ENCODE measurements at places on chromosomes 16 and 17. TPM values are rescaled to one million over a fixed set of nuclear protein-coding genes. Genes with fewer than 3 reads are reported as not detected.

GRCh38 chr16:54931120-54932014 lies 702 bp downstream of the IRX5 start:
- H3K27me3 ChIP-seq: peaks cover 70% of the 10 kb centered on the region
- H3K4me1 ChIP-seq: peaks cover 33% of the 10 kb centered on the region
- DNase-seq: no peak
- H3K27ac ChIP-seq: no peak overlapping the region
- no peaks in the 10 kb centered on the region for H3K36me3 ChIP-seq
- peak overlapping the region; percentile 21 for H3K4me3 ChIP-seq

DNA sequence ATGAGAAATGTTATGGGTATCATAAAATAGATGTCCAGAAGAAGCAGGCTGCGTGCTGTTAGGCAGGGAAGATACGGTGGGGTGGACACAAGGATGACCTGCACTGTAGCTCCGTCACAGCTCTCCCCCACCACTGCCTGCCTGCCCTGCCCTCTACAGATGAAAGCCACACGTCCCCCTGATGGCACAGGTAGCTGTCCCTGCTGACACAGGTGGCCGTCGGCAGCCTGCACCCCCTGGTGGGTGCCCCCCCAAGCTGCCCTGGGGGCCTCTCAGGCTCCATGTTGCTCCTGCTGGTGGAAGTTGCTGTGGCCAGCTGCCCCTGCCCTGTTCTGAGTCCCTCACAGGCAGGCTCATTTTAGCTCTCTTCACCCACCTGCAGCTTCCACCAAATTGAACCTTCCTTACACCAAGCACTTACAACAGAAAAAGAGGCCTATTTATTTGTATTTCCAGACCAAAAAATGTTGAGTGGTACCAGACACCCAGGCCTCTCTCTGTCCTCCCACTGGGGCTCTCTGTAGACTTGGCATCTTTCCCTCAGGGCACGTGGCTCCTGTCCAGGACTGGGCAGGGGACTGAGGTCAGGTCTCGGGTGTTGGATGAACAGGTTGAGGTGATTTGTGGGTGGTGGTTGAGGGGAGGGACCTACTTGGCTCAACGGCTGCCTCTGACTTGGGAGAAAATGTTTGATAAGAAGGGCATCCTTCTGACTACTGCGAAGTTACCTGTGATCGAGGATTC lies 50.1 kb upstream of the CACNG5 start:
- H3K4me3 ChIP-seq: no peak overlapping the region
- no peaks in the 10 kb centered on the region for H3K27me3 ChIP-seq

The TMEM220 gene
- total RNA-seq: 0.94 TPM

The UTS2R gene
- not detected for total RNA-seq

The C1QTNF1 gene
- total RNA-seq: 0.14 TPM

GRCh38 chr17:57945996-57946797 lies 9.0 kb downstream of the CUEDC1 start:
- peak overlapping the region; percentile 20 for H3K4me3 ChIP-seq
- peaks cover 34% of the 10 kb centered on the region for H3K4me1 ChIP-seq
- no peak overlapping the region for H3K27ac ChIP-seq

GRCh38 chr16:84600343-84601229 lies 17.3 kb downstream of the COTL1 start:
- H3K27ac ChIP-seq: peak overlapping the region; percentile 90
- H3K27me3 ChIP-seq: no peaks in the 10 kb centered on the region
- H3K4me3 ChIP-seq: peak overlapping the region; percentile 75
- DNase-seq: peak; percentile 51
- peaks cover 20% of the 10 kb centered on the region for H3K36me3 ChIP-seq
- peaks cover 90% of the 10 kb centered on the region for H3K4me1 ChIP-seq

The APOBR gene
- total RNA-seq: 0.77 TPM

DNA sequence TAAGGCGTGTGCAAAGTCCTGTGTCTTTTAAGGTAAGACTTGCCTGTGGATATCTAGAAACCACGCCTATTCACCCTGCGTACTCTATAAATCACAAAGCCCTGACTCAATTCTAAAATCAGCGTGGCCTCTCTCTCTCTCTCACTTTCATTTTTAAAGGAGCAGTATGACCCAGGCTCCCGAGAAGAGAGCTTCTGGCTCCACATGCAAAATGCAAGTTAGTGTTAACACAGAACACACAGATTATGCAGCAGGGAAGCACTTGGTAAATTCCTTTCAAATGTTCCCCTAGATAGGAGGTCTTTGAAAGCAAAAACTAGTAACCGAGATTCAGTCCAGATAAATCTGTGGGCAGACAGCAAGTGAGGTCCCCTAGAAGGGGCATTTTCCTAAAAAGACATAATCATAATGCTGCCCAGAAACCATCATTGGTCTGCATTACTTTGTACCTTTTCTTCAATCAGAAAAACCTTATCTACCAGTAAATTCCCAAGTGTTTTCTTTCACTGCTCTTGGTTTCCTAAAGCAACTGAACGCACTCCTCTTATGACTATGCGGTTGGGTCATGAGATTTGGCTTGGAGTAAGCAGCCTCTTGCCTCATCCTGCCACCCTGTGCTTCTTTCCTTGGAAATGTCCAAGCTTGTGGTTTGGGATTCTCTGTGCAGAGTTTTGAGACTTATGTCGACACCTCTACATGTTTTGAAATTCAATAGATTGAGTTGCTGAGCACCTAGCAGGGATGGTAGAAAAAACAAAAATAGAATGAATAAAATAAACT lies 31.7 kb upstream of the KCNJ2 start:
- DNase-seq: peak; percentile 59
- H3K4me1 ChIP-seq: peaks cover 18% of the 10 kb centered on the region
- no peak overlapping the region for H3K4me3 ChIP-seq
- H3K36me3 ChIP-seq: no peaks in the 10 kb centered on the region
- no peaks in the 10 kb centered on the region for H3K27me3 ChIP-seq
- no peak overlapping the region for H3K27ac ChIP-seq

The PRKCB gene
- total RNA-seq: 37.1 TPM

- no peaks in the 10 kb centered on the region for H3K27me3 ChIP-seq
- DNase-seq: no peak
- H3K36me3 ChIP-seq: no peaks in the 10 kb centered on the region
- H3K4me3 ChIP-seq: no peak overlapping the region
- H3K4me1 ChIP-seq: no peaks in the 10 kb centered on the region
- H3K27ac ChIP-seq: no peak overlapping the region
Observed at GRCh38 chr16:9741776-9742175, 440.5 kb downstream of the GRIN2A start.

- H3K27me3 ChIP-seq: no peaks in the 10 kb centered on the region
- H3K4me1 ChIP-seq: peaks cover 2% of the 10 kb centered on the region
- DNase-seq: no peak
- H3K4me3 ChIP-seq: no peak overlapping the region
- H3K27ac ChIP-seq: no peak overlapping the region
Observed at GRCh38 chr17:3828151-3828851, 17.7 kb downstream of the NCBP3 start.

GRCh38 chr16:9843424-9844018 lies 338.7 kb downstream of the GRIN2A start:
- H3K36me3 ChIP-seq: no peaks in the 10 kb centered on the region
- H3K27ac ChIP-seq: no peak overlapping the region
- H3K27me3 ChIP-seq: no peaks in the 10 kb centered on the region
- H3K4me3 ChIP-seq: no peak overlapping the region
- H3K4me1 ChIP-seq: no peaks in the 10 kb centered on the region

DNA sequence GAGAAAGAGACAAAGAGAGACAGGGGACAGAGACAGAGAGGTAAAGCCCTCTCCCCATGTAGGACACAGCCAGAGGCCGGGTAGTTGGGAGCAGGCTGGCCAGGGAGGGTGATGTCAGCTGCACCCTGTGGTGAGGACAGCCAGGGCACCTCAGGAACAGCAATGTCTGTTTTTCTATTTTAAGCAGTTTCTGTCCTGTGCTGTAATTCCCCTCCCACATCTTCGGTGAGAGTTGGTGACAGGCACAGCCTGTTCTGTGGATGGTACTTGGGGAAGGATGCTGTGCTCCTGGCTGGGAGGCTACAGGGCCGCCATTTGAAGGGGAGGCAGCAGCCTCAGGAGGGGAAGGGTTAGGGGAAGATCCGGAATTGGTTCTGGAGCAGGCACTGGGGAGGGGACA lies 163.5 kb downstream of the SDK2 start:
- H3K27ac ChIP-seq: no peak overlapping the region
- H3K4me1 ChIP-seq: no peaks in the 10 kb centered on the region
- H3K36me3 ChIP-seq: peaks cover 3% of the 10 kb centered on the region
- no peak for DNase-seq

DNA sequence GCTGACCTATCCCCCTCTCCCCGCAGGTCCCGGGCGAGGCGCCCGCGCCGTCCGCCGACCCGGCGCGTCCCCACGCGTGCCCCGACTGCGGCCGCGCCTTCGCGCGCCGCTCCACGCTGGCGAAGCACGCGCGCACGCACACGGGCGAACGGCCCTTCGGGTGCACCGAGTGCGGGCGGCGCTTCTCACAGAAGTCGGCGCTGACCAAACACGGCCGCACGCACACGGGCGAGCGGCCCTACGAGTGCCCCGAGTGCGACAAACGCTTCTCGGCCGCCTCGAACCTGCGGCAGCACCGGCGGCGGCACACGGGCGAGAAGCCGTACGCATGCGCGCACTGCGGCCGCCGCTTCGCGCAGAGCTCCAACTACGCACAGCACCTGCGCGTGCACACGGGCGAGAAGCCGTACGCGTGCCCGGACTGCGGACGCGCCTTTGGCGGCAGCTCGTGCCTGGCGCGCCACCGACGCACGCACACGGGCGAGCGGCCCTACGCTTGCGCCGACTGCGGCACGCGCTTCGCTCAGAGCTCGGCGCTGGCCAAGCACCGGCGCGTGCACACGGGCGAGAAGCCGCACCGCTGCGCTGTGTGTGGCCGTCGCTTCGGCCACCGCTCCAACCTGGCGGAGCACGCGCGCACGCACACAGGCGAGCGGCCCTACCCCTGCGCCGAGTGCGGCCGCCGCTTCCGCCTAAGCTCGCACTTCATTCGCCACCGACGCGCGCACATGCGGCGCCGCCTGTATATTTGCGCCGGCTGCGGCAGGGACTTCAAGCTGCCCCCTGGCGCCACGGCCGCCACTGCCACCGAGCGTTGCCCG lies 10.3 kb downstream of the ZNF771 start:
- H3K27me3 ChIP-seq: no peaks in the 10 kb centered on the region
- DNase-seq: peak; percentile 85
- H3K4me3 ChIP-seq: peak overlapping the region; percentile 52
- H3K36me3 ChIP-seq: peaks cover 28% of the 10 kb centered on the region
- peaks cover 31% of the 10 kb centered on the region for H3K4me1 ChIP-seq

DNA sequence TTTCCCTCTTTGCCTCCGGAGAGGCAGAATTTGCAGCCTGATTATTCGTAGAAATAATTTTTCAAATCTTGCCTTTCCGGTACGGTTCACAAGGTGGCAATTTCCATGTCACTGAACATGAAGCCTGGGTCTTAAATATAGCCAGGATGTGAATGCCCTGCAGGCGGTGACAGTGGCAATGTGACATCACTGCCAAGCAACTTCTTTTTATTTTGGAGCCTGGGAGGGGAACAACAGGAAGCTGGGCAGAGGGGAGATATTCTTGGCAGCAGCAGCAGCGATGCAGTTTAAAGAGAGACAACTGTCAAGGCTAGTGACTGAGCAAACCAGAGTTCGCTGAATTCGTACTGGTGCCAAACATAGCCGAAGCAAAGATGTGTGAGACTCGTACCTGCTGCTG lies 171.1 kb downstream of the SNX29 start:
- H3K36me3 ChIP-seq: peaks cover 4% of the 10 kb centered on the region
- no peak overlapping the region for H3K27ac ChIP-seq
- H3K4me3 ChIP-seq: no peak overlapping the region
- peaks cover 19% of the 10 kb centered on the region for H3K4me1 ChIP-seq

DNA sequence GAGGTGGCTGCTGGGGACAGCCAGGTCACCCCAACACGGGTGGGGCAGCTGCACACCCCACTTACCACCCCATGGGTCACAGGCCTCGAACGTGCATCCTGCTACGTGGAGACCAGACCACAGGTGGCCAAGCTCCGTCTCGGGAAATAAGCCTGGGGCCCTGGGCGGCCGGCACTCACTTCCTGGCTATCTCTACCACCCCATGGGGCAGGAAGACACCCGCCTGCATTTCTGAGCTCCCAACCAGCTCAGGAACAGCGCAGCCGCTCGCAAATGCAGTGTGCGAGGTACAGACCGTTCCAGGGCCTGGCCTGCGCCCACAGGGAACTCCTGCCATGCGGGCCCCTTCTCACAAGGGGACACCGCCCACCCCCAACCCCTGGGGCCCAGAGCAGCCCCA lies 4.9 kb upstream of the GNG13 start:
- no peaks in the 10 kb centered on the region for H3K36me3 ChIP-seq
- peak overlapping the region; percentile 98 for H3K4me3 ChIP-seq
- H3K27me3 ChIP-seq: peaks cover 3% of the 10 kb centered on the region
- H3K27ac ChIP-seq: no peak overlapping the region

GRCh38 chr16:87135246-87136030 lies 181.8 kb downstream of the C16orf95 start:
- no peaks in the 10 kb centered on the region for H3K4me1 ChIP-seq
- H3K27ac ChIP-seq: no peak overlapping the region
- no peak overlapping the region for H3K4me3 ChIP-seq
- H3K27me3 ChIP-seq: no peaks in the 10 kb centered on the region

- no peak overlapping the region for H3K4me3 ChIP-seq
- no peaks in the 10 kb centered on the region for H3K27me3 ChIP-seq
- no peaks in the 10 kb centered on the region for H3K4me1 ChIP-seq
- no peaks in the 10 kb centered on the region for H3K36me3 ChIP-seq
Observed at GRCh38 chr16:7246578-7246977, 86.1 kb upstream of the RBFOX1 start.

The CACNG5 gene
- not detected for total RNA-seq

Data from activated naive CD4-positive, alpha-beta T cell treated with anti-CD3 and anti-CD28 coated beads for 36 hours (primary cell).